ENCODE measurements at places on chromosomes 1 and 21.

- peak; percentile 22 for DNase-seq
Measured at GRCh38 chr1:64474665-64475439, 4.9 kb downstream of the CACHD1 start.

DNA sequence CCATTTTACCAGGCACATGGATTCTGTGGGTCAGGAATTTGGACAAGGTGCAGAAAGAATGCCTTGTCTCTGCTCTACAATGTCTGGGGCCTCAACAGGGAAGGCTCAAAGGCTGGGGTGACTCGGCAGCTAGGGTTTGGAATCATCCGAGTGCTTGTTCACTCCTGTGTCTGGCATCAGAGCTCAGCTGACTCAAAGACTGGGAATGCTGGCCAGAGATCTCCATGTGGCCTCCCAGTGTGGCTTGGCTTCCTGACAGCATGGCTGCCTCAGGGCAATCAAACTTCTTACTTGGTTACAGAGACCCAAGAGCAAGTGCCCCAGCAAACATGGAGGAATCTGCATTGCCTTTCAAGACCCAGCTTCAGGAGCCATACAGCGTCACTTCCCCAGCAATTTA is 110.5 kb downstream of the TOMM20 start:
- peak; percentile 96 for DNase-seq

DNA sequence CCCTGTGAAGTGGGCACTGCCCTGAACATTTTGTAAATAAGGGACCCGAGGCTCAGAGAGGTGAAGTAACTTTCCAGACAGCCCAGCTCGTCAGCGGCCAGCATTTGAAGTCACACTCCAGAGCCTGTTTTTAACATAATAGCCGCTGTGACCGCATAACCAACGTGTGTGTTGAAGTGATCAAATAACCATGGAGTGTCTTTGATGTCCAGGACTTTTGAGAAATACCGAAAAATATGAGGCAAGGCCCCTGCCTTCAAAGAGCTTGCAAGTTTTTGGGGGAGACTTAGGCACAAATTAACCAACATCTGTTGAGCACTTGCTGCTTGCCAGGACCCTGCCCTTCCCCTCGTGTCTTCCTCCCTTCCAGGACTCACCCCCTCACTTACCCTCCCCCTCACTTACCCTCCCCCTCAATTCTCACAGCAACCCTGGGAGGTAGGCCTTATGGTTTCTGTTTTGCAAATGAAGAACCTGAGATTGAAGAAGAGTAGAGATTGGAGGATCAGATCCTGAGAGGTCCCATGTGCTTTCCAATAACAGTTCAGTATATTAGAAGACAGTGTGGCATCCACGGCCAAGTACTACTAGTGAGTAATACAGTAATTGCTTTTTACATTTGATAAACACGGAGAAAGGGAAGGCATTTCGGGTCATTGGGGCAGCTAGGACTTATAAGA is 1.3 kb upstream of the SLC16A1 start:
- DNase-seq = no peak

DNA sequence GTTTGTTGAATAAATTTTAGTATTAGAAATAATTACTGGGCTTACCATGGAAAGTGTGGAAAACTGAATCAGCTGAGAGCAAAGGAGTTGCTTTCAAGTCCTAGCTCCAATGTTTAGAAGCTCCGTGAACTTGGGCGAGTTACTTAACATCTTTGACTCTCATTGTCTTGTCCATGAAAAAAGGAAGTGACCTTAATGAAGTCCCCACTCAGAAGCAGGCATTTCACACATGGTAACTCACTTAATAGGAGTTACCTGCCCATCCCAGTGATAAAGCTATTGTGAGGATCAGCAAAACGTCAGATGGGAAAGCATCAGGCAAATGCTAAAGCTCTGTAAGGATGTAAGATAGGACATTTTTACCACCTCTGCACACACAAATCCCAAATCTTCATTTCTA is 34.0 kb upstream of the GADD45A start:
- DNase-seq = no peak

DNA sequence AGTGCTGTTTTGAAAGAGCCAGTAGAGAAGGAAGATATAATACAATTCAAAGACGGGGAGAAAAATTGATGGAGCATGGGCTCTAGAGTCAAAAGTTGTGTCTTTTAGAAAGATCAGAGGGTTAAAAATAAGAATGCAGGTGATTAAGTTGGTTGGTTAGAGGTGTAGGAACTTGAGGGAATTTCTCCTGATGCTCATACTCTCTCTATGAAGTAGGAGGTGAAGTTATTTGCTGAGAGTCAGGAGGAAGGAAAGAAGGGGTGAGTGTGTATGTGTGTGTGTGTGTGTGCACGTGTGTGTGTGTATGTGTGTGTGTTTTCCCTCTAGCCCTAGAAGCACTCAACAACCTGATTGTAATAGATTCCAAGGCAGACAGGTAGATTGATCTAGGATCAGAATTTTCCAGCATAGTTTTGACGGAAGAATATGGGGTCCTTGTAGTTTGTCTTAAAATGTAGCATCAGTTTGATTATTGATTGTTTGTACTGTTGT is 88.3 kb upstream of the MACF1 start:
- no peak for DNase-seq

All from epithelial cell of prostate (primary cell).